H9 (cell line): ENCODE measurements at places on chromosomes 6 and 20.

- H3K27me3 ChIP-seq = 0 out of 2 replicates have a peak, but pooled peaks cover 2% of the 10 kb centered on the region
- no peak overlapping the region for H3K4me3 ChIP-seq
- no peaks in the 10 kb centered on the region for H3K4me1 ChIP-seq
These were observed 403.3 kb downstream of the TAF4 start for GRCh38 chr20:61662226-61662967.

DNA sequence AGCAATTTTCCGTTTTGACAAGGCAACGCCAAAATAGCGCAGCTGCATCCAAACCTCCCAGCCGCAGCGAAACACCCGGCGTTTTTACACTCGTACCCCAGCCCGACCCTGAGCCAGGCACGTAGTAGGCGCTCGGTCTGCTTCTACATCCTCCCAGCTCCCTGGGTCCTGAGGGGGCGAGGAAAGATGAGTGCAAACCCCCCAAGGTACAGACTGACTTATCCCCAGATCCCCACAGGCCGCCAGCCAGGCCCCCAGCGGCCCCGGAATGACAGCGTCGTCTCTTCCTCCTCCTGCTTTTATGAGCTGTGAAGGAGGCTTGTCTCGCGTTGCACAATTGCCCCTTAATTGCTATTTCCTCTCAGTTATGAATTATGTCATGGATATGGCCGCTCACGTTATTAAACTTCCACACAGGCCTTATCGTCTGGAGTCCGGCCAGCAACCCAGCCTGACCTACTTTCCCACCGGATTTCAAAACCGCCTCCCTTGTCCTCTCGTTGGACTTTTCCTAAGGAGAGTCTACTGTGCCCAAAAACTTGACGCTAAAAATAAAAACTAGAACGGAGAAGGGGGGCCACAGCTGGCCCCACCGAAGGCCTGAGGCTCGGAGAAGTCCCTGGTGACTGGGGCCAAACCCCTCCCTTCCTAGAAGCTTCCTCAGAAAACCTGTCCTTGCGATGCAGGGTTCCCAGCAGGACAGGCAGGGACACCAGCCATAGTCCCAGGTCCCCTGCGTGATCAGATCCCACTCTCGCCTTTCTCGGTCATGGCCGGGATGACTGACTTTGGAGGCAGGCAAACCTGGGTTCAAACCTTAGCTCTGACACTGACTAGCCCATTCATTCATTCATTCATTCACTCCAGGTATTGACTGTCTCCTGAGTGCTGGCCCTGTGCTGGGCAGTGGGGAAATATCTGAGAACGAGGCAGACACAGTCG, 130.9 kb upstream of the PTPN1 start:
- no peaks in the 10 kb centered on the region for H3K27me3 ChIP-seq
- H3K4me1 ChIP-seq = no peaks in the 10 kb centered on the region
- no peak overlapping the region for H3K4me3 ChIP-seq
- DNase-seq = no peak
- H3K36me3 ChIP-seq = no peaks in the 10 kb centered on the region
- no peak overlapping the region for H3K27ac ChIP-seq

DNA sequence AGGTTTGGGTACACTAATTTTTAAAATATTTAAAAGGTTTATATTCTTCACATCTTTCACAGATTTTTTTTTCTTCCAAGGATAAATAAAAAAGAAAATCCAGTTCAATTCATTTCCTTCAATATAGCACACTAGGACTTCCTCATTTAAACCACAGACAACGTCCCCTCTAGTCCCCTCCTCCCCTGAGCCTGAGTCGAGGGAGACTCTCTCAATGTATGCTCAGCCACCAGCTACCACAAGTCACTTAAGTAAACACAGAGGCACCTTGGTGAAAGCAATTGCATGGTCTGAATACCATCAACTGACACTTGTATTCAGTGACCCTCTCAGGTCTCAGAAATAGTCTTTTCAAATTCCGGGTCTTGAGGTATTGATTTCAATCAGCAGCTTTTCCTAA, 88.6 kb downstream of the SIM1 start:
- no peak for DNase-seq
- H3K27me3 ChIP-seq = no peaks in the 10 kb centered on the region
- no peak overlapping the region for H3K4me3 ChIP-seq
- H3K27ac ChIP-seq = no peak overlapping the region
- H3K4me1 ChIP-seq = peaks cover 13% of the 10 kb centered on the region; the same call in 1 of the 2 replicates

GRCh38 chr20:46851746-46852145, 42.9 kb upstream of the EYA2 start:
- no peak for DNase-seq
- no peaks in the 10 kb centered on the region for H3K36me3 ChIP-seq
- H3K4me1 ChIP-seq = no peaks in the 10 kb centered on the region
- H3K27ac ChIP-seq = no peak overlapping the region

DNA sequence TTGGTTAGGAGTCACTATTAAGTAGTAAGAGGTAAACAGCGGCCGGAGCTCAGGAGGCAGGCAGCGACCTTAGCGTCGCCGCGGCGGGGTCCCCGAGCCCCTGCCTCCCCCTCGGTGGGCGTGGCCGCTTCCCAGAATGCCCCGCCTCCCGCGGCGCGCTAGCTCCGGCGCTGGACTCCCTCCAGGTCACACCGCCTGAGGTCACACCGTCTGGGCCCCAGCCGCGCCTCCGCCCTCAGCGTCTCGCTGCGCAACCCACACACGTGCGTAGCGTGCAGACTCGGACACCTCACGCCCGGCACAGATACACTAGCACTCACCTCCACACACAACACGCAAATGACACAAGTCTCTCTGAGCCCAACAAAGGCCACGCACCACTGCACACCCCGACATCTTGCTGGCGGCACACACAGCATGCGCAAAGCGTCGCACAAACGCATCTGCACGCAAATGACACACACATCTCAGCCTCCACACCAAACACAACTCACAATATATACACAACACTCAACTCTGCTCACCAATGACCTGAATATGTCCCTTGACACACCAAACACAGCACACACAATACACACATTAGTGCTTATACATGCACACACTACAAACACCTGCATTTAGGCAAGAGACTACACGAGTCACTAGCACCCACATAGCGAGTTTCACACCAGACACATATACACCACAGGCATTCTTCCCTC, 17.6 kb upstream of the CDKN1A start:
- H3K4me3 ChIP-seq = no peak overlapping the region
- peak; percentile 88 for DNase-seq
- no peaks in the 10 kb centered on the region for H3K36me3 ChIP-seq
- H3K4me1 ChIP-seq = peaks cover 4% of the 10 kb centered on the region; the same call in 1 of the 2 replicates
